Dorsolateral prefrontal cortex (tissue), 122 donors: ENCODE measurements at places on chromosomes 5 and 9. TPM values are rescaled to one million over a fixed set of nuclear protein-coding genes. Genes with fewer than 3 reads are reported as not detected.

The CD74 gene
- 254 TPM for total RNA-seq

The MTMR12 gene
- 43.7 TPM for total RNA-seq

The ZNF883 gene
- 14.2 TPM for total RNA-seq

The AP3B1 gene
- total RNA-seq: 19.1 TPM

The DOCK8 gene
- 17.7 TPM for total RNA-seq

The F12 gene
- total RNA-seq: 4.8 TPM

The MARCOL gene
- not detected for total RNA-seq

The ADAMTSL2 gene
- 15.6 TPM for total RNA-seq
